ENCODE measurements at places on chromosomes 7 and 10.
A peak's percentile ranks its signal among the peaks of the same experiment; 100 is the strongest.

- no peak for DNase-seq
Observed at GRCh38 chr10:8133146-8133545, 78.7 kb downstream of the GATA3 start.

- no peak for DNase-seq
Observed at GRCh38 chr7:30617359-30617758, 22.7 kb downstream of the GARS1 start.

DNA sequence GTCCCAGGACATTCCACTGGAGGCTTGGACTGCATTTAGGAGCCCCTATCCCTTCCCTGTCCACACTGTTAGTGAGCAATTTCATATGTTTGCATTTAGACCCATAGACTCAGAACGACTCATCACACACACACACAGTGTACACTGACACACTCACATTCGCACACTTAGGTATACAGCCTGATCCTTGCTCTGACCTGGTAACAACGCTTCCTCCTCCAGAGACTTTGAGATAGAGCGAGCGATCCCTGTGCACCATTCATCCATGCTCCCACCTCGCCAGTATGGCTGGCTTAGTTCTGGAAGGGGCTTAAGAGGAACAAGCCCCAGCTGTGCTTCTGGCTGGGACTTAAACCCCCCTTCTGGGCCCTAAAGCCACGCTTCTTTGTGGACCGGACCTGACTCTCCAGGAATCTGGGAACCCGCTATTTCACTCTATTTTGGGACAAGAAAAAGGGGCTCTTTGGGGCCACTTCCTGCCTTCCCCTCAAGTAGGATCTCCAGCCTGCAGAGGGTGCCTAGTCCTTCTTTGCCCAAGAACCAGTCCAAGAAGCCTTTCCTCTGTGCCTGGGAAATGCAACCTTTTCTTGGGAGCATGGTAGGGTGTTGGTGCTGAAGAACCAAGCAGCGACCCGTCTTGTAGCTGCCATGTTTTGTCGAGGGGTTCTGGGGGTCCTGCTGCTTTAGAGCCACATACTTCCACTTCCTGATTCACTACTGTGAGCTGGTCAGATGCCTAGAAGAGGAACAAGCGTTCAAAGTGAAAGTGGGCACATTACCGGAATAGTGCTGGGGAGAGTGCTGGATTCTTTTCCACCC is 1.1 kb upstream of the HOXA13 start:
- DNase-seq: no peak

- no peak for DNase-seq
Observed at GRCh38 chr7:80916770-80917741, 1.8 kb downstream of the SEMA3C start.

- DNase-seq: no peak
Observed at GRCh38 chr10:17821893-17822292, 12.7 kb downstream of the MRC1 start.

DNA sequence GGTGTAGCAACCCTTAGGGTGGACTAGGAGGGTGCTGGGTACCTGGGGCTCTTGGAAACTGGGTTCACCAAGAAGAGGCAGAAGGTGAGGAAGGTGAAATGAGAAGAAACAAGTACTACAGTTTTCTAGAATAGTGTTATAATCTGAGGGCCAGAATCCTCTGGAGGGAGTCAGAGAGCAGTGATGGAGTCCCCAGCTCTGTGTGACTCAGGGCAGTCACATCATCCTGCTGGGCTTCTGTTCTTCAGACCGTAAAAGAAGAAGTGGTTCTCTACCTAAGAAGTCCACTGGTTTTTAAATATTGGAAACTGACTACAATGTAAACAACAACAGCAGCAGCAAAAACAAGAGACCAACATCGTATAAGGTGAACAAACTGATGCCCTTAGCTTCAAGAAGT is 197.3 kb downstream of the PRPF18 start:
- no peak for DNase-seq

- DNase-seq: no peak
Observed at GRCh38 chr7:33743594-33743993, 161.7 kb upstream of the BMPER start.

- no peak for DNase-seq
Observed at GRCh38 chr7:31061185-31061584, 9.1 kb downstream of the ADCYAP1R1 start.

DNA sequence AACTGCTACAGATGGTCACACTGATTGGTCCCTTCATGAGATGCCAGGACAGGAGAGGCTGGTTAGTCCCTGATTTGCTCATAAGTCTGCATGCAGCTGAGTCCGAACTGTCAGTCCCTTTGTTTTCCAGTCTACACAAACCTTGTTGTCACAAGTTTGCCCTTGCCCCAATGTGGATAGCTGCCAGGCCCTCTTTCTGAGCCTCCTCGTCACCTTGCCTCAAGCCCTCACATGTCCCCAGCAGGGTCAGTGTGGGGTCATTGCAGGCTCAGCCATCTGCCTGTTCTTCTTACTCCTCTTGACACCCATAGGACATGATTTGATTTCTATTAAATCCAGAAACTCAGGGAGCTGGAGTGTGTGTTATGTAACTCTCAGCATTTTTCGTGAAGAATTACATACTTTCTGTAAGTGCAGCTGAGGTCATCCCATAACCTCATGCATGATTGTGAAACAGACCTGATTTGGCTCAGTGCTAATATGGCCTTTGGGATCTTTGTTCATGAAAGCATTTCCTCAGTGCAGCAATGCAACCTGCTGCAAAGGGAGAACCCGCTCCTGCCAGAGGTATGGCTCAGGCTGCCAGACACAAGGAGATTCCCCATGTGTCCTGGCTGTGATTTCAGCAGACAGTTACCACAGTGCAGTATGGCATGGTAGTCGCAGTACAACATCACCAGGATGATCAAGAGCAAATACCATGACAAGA is 70.0 kb upstream of the ZMIZ2 start:
- peak; percentile 39 for DNase-seq

DNA sequence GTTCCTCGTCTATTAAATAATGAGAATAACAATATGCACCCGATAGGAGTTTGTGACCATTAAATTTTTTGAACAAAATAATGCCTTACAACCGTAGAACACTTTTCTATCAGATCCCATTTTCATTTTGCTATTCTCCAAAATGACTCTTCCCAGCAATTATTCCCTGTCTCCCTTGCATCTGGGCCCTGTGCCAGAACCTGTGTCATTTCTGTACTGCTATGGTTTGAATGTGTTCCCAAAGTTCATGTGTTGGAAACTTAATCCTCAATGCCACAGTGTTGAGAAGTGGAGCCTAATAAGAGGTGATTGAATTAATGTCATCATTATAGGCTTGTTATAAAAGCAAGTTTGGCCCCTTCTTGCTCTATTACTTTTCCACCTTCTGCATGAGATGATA is 33.2 kb upstream of the SMNDC1 start:
- no peak for DNase-seq

DNA sequence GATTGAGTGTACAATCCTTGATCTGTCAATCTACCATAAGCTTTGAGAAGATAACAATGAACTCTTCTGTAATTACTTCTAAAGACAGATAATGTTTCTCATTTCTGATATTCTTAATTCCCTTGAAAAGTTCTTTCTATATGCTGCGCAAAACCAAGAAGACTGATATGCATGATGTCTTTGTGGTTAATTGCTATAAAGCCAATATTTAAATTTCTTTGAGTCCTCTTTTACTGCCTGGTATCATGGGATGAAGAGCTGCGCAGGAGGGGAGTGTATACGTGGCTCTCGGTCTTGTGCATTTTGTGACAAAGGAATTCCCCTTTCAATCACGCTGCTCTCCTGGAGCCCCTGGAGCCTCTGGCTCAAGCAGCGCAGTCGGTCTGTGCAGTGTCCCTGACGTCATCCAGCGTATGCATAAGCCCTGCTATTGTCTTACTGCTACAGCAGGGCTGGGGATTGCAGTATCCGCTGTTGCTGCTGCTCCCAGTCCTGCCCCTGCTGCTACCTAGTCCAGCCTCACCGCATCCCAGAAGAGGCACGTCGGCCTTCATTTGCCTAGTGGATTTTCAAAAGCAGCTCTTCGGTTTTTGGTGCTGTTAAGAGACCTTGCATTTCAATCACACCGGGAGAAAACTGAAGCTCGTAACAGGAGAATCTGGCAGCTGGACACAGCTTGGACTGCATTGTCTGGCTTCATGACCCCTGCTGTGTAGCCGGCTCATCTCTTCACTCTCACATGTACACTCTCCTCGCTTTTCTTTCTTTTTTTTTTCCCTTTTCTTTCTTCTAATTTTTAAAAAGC is 66.7 kb downstream of the ST7 start:
- peak; percentile 91 for DNase-seq

DNA sequence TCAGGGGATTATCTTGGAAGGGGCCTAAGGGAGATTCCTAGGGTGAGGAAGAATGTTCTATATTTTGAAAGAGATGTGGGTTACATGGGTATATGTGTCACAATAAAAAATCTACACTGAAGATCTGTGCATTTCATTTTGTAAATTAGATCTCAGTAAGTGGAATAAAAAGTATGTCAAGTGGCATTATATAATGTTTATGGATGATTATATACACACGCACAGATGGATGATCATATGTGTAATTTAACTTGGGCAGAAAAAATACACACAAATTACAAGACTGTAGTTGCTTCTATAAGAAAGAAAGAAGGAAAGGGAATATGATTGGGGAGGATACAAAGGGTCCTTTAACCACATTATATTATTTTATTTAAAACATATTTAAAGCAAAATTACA is 18.5 kb downstream of the ASZ1 start:
- no peak for DNase-seq

DNA sequence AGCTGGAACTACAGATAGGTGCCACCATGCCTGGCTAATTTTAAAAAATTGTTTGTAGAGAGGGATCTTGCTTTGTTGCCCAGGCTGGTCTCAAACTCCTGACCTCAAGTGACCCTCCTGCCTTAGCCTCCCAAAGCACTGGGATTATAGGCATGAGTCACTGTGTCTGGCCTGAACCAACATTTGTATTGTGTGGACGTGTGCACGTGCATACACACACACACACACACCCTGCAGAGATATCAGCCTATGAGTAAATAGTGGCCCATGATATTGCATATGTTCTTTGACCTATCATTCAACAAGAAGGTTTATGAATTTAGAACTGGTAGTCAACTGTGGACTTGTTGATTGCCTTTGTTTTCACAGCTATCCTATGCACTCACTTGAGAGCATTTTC is 161.6 kb downstream of the BAMBI start:
- DNase-seq: no peak

DNA sequence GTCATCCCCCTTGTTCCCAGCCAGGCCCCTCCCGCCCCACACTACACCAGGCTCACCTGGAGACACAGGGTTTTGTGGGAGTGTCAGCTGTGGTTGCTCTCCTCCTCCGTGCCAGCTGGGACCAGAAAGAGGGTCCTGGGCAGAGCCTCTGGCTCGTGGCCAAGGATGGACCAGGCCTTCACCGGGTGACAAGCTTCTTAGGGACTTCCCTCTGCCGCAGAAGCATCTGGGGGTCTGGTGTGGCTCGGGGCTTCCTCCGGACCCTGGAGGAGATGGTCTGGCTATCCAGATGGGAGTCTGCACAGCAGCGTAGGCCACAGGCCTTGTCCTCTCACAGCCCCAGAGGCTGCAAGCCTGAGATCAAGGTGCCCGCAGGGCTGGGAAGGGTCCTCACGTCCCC is 63.8 kb upstream of the CFAP46 start:
- DNase-seq: no peak

GRCh38 chr7:151115836-151116418 is 29.7 kb downstream of the AGAP3 start:
- DNase-seq: no peak

DNA sequence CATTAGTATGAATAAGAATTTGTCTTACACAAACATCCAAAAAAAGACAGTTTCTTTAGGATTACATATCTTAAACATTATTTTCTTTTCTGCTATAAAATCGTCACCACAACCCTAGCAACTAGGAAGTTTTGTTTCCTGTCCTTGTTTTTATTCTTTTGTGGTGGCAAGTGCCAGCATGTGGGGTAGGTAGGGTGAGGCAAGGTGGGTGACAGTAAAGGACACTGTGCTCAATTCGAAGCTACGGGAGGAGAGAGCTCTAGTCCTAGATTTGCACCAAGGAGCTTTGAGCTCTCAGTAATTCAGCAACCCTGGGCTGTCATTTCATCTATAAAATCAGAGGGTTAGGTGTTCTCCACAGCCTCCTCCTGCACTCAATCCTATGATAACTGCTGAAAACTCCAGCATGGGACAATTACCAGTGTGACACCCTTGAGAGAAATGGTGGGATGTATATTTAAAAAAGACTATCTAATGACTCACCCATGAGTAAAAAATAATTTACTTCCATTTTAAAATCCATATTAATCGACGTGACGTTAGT is 187.1 kb downstream of the FAM107B start:
- no peak for DNase-seq

- DNase-seq: no peak
Observed at GRCh38 chr10:125531465-125531864, 151.5 kb downstream of the TEX36 start.

DNA sequence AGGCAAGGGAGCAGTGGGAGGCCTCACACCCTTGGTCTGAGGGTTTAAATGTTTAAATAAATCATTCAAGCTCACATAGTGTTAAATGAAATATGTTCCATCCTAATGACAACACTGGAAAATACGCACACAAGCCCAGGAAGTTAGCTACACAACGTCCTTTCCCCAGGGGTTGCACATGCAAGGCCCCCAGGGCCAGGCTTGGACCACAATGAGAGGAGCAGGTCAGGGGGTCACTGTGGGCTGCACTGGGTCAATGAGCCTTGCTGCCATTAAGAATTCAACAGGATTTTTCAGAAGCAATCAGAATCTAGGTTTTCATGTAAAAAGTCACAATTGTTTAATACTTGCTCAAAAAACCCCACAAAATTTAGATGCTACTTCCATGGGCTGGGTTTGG is 64.9 kb upstream of the ADCY1 start:
- DNase-seq: no peak

DNA sequence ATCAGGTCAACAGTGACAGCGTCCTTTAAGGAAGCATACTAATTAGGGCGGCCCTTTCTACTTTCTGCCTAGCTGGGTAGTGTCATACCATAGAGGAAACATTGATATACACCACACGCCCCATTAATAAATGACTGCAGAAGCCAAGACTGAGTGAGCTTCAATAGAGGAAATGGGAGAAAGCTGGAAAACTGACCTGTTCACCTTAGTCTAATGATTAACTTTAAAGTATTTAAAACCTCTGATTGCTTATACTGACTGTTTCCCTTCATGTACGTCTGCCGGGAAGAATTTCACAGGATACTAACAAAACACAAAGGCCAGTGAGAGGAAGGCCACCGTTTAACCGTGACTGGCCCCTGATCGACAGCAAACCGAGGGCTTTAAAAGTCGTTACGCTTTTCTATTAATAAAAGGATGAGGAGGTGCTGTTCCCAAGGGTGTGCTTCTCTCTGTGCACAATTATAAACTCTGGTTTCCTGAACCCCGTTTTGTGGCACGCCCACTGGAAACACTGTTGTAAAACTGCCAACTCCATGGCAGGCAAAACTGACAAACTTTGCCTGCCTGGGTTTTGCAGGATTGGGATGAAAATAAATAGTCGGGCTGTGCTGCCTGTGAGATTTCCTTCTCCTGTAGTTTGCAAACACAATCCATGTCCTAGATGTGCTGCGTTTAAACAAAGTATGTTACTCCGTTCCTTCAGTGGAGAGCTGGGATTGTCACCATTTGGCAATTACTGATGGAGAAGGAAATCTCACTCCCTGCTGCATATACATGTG is 137.6 kb downstream of the NRP1 start:
- no peak for DNase-seq

Measured in forelimb muscle (tissue), 1 donor.